ENCODE measurements at places on chromosomes 13 and 19.

GRCh38 chr13:47146136-47146535, 249.3 kb upstream of the HTR2A start:
- no peak for DNase-seq

DNA sequence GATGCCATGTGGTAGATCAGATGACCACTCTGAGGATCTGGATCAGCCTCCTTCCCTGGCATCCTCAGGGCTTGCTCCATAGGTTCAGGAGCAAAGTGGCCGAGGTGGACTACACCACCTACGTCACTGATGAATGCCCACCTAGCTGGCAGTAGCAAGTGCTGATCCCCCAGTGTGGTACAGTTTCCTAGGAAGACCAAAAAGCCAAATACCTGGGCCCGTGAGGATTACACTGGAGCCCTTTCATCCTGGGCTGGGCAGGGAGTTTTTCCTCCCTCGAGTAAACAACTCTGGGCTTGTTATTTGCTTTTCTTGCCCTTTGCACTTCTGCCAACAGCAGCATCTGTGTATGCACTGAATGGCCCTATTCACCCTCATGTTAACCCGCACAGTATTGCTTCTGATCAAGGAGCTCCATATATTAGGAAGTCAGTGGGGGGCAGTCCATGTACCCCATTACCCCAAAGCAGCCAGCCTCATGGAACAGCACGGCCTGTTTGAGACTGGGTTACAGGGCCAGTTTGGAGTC, 3.3 kb upstream of the MYADM start:
- no peak for DNase-seq

DNA sequence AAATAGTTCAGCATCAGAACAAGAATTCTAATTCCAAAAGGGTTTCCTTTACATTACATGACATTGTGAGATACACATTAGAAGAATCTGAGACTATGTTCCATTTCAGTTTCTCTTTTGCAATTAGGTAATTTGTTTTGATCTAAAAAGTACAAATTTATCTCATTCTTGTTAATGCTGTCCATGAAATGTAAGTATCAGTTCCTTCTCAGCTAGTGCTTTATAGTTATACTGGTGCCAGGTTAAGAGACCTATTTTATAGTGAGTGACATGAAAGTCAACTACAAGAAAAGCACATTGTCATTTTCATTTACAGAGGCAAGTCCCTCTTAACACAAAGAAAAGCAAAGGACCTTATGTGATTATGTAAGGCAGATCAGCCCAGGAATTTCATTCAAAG, 43.9 kb downstream of the RCBTB2 start:
- no peak for DNase-seq

- DNase-seq = no peak
Measured at GRCh38 chr19:50897191-50897607, 14.0 kb downstream of the KLK4 start.

DNA sequence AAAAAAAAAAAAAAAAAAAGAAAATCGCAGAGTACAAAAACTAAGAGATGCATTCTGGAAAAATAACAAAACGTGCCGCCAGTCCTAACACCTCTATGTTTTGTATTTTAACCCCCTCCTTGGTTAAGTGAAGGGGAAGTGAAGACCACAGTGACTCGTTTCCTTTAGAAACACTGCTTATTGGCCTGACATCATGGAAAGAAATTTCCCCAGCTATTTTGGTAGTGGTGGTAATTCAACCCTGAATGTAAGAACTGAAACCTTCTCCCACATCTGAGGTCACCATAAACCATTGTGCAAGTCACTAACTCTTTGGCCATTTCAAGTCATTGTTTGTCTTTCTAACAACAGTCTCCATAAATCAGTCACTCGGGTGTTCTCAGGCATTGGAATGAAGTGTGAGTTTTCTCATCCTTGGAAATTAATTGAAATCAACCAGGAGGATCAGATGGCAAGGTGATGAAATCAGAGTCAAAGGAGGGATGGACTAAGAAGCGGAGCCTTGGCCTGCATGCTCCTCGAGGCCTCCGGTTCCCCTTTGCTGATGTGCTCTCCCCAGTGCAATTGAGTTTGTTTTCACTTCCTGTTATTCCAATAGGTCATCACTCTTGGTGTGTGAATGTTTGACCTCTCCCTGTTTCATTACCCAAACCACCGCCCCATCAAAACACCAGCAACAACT, 443.9 kb downstream of the FGF9 start:
- DNase-seq = no peak

GRCh38 chr13:89786531-89786930, 1561.0 kb upstream of the MIR17HG start:
- DNase-seq = no peak

DNA sequence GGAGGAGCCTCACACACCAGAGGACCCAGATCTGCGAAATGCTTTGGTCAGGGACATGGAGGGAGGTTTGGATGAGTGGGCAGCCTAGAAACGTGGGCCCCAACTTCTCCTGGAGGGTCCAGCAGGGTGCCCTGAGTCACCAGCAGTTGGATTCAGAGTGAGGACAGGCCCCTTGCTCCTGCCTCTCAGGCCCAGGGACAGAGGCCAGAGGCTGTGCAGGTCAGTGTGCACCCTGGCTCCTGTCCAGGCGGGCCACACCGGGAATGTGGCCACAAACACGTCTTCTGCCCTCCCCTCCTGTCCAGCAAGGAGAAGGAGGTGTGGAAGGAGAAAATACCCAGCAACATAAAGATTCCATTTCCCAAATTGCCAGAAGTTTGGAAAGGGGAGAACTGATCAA, 19.4 kb downstream of the IRS2 start:
- DNase-seq = no peak

GRCh38 chr13:31946091-31946770, 85.3 kb upstream of the FRY start:
- DNase-seq = no peak

- no peak for DNase-seq
Measured at GRCh38 chr19:41821003-41821735, 23.3 kb downstream of the LYPD4 start.

- DNase-seq = no peak
Measured at GRCh38 chr13:59710996-59711701, 452.6 kb downstream of the DIAPH3 start.

- no peak for DNase-seq
Measured at GRCh38 chr13:50676602-50677001, 166.9 kb downstream of the DLEU7 start.

GRCh38 chr13:36548129-36548528, 115.8 kb downstream of the CCNA1 start:
- no peak for DNase-seq

- DNase-seq = no peak
Measured at GRCh38 chr13:85985797-85986196, 186.6 kb upstream of the SLITRK6 start.

DNA sequence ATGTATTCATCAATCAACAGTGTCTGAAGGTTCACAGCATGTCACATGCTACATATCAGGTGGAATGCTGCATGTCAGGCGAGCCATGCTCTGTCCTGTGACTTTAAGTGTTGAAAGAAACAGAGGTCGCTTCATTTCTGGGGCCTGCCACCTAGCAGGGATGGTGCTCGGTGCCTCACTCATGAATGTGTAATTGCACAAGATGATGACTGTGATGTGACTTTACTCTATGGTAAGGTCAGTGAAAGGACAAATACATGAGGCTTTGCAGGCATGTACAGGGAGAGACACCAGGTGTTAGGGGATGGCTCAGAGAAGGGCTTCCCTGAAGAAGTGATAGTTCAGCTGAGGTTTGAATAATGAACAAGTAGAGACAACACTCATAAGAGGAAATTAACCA, 66.7 kb downstream of the FRY start:
- DNase-seq = no peak

DNA sequence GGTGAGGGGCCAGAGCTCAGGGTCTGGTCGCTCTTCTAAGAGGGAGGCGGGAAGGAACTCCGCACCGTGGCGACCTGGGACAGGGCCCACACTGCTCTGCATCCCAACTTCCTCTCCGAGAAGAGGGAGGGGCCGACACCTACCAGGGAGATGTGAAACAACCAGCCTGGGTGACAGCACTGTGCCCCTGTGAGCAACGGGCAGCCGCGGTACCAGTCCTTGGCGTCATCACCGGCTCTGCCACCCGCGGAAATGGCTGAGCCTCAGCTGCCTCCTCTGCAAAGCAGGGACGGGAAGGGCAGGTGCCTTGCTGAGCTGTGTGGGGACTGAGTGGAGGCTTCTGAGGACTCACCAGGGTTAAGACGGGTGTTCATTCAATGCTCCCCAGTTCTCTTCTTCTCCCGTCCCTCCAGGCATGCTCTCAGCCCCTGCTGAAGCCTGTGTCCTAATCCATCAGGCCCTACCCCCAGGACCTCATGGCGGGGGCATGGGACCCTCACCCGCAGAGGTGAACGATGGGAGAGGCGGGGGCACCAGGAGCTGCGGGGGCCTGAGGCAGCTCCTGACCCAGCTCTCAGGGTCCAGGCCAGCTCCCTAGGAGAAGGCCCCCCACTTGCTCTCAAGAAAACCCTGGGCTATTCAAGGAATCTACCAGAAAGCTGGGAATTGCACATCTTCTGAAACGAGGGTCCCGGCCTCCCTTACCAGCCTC, 9.3 kb downstream of the ZNF787 start:
- peak; percentile 73 for DNase-seq
